Activated CD4-positive, alpha-beta memory T cell treated with anti-CD3 and anti-CD28 coated beads for 36 hours (primary cell): ENCODE measurements at places on chromosomes 1 and 21.

GRCh38 chr1:7331926-7332535, 439.1 kb upstream of the VAMP3 start:
- no peak for DNase-seq
- no peak overlapping the region for H3K27ac ChIP-seq
- peaks cover 9% of the 10 kb centered on the region for H3K27me3 ChIP-seq
- H3K36me3 ChIP-seq: no peaks in the 10 kb centered on the region
- no peaks in the 10 kb centered on the region for H3K4me1 ChIP-seq

DNA sequence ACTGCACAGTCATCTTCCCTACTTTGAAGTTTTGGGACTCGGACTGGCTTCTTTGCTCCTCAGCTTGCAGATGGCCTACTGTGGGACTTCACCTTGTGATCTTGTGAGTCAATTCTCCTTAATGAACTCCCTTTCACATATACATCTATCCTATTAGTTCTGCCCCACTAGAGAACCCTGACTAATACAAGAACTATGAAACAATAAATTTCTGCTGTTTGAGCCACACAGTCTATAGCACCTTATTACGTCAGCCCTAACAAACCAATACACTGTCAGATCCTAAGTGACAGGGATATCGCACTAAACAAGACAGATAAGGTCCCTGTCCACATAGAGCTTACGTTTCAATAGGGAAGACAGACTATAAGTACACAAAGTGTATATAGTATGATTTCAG, 120.1 kb downstream of the PLPP3 start:
- no peaks in the 10 kb centered on the region for H3K36me3 ChIP-seq
- no peak overlapping the region for H3K27ac ChIP-seq
- DNase-seq: no peak

DNA sequence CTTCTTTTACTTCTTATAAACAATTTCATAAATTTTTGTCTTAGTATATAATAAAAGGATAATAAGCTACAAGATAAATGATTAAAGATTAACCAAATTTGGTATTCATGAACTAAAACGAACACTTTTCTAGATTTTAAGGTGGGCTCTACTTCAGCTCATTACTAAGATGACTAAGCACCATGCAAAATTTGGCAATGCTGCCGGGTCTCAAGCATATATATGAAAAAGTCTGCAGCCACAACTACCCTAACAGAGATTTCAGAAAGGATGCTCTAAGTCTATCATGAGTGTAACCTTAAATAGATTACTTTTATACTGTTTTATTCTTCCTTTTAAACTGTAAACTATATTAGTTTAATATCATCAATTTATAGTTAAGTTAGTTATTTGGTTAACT, 47.8 kb downstream of the BRWD1 start:
- peaks cover 37% of the 10 kb centered on the region for H3K36me3 ChIP-seq
- no peak for DNase-seq
- H3K27me3 ChIP-seq: no peaks in the 10 kb centered on the region
- H3K4me1 ChIP-seq: peaks cover 4% of the 10 kb centered on the region
- no peak overlapping the region for H3K4me3 ChIP-seq

- H3K27me3 ChIP-seq: no peaks in the 10 kb centered on the region
- peak; percentile 27 for DNase-seq
- peak overlapping the region; percentile 82 for H3K27ac ChIP-seq
- H3K36me3 ChIP-seq: no peaks in the 10 kb centered on the region
- peaks cover 24% of the 10 kb centered on the region for H3K4me1 ChIP-seq
- H3K4me3 ChIP-seq: peak overlapping the region; percentile 59
These were observed 48.0 kb downstream of the TOR3A start for GRCh38 chr1:179129702-179130473.

- H3K27me3 ChIP-seq: no peaks in the 10 kb centered on the region
- H3K36me3 ChIP-seq: peaks cover 25% of the 10 kb centered on the region
- H3K4me1 ChIP-seq: peaks cover 36% of the 10 kb centered on the region
- no peak for DNase-seq
These were observed 5.7 kb downstream of the ZNF691 start for GRCh38 chr1:42851960-42852607.

DNA sequence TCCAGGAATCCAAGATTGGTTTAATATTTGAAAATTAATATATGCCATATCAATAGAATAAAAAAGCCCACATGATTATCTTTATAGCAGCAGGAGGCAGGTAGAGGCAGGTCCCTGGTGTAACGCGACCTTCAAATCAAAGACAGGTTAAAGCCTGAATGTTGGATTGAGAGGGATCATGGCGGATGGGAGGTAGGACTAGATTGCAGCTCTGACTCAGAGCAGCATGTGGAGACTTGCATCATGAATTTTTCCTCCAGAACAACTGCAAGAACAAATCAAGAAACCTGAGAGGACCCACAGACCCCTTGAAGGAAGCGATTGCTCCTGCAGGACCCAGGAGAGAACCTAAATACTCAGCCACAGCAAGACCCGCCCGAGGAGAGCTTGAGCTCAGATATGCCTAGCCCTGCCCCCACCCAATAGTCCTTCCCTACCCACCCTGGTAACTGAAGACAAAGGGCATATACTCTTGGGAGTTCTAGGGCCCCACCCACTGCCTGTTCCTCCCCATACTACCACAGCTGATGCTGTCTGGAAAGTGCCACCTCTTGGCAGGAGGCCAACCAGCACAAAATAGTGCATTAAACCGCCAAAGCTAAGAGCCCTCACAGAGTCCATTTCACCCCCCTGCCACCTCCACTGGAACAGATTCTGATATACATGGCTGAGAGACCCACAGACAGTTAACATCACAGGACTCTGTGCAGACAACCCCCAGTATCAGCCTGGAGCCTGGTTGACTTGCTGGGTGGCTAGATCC, 19.5 kb downstream of the S100B start:
- H3K27ac ChIP-seq: no peak overlapping the region
- DNase-seq: no peak
- no peak overlapping the region for H3K4me3 ChIP-seq
- H3K27me3 ChIP-seq: no peaks in the 10 kb centered on the region
- H3K4me1 ChIP-seq: peaks cover 3% of the 10 kb centered on the region
- peaks cover 26% of the 10 kb centered on the region for H3K36me3 ChIP-seq

DNA sequence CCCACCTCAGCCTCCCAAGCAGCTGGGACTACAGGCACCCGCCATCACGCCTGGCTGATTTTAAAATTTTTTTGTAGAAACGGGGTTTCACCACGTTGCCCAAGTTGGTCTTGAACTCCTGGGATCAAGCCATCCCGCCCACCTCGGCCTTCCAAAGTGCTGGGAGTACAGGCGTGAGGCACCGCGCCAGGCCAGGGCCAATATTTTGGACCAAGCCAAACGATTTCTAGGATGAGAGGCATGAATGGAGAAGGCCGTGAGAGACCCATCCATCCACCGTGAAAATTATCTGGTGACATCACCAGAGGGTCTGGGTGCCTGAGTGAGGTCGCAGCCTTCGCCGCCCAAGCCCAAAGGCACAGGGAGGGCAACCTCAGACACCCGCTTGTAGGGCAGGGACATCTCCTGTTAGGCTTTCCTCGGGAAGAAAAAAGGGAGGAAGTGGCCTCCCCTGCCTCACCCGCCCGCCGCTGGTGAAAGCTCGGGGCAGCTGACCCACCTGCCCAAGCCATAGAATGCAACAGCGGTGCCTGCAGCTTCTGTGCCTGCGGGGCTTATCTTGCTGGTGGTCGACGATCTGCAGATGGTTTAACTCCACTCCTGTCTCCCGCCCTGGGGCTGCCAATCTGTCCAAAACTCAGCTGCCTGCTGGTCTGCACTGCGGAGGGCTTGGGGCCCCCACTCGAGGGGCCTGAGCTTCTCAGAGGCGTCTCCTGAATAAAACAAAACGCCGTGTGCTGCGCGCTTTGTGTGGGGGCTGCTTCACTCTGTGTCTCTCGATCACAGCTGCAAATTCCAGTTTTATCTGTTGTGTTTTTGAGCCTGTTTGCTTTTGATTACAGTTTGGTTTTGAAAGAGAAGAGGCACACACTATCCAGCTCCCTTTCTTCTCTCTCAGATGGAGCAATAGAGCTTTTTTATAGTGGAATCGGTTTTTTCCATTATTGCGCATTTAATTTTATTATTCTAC, 85.8 kb downstream of the MRPS6 start:
- no peak overlapping the region for H3K27ac ChIP-seq
- no peaks in the 10 kb centered on the region for H3K4me1 ChIP-seq
- no peak for DNase-seq

- no peaks in the 10 kb centered on the region for H3K4me1 ChIP-seq
- peaks cover 18% of the 10 kb centered on the region for H3K36me3 ChIP-seq
- no peak overlapping the region for H3K27ac ChIP-seq
- H3K4me3 ChIP-seq: no peak overlapping the region
These were observed 26.4 kb downstream of the UTP25 start for GRCh38 chr1:209854196-209854595.

DNA sequence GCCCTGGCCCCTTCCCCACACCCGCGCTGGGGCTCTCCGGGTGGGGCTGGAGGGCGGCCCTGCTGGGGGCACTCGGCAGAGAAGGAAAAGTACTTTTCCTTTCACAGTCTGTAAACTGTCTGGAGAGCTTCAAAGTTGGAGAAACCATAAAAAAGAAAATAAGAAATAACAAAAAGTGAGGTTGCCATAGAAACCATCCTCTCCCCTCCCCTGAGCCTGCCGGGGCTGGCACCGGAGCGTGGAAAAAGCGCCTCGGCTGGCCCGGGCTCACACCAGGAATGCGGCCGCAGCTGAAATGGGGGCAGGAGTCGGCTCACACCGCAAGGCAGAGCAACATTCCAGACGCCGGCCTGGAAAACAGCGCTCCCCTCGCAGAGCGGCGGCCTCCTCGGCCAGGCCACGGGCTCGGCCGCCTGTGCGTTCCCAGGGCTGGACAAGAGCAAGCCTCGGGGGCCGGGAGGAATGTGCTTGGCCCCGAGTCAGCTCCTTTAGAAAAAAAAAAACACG, 69.2 kb downstream of the MORN1 start:
- DNase-seq: no peak
- no peaks in the 10 kb centered on the region for H3K27me3 ChIP-seq
- H3K4me1 ChIP-seq: no peaks in the 10 kb centered on the region
- no peak overlapping the region for H3K4me3 ChIP-seq
- H3K36me3 ChIP-seq: no peaks in the 10 kb centered on the region

- H3K4me1 ChIP-seq: no peaks in the 10 kb centered on the region
- no peaks in the 10 kb centered on the region for H3K36me3 ChIP-seq
- H3K27ac ChIP-seq: no peak overlapping the region
- H3K27me3 ChIP-seq: no peaks in the 10 kb centered on the region
- H3K4me3 ChIP-seq: no peak overlapping the region
- DNase-seq: no peak
These were observed 159.9 kb upstream of the POGK start for GRCh38 chr1:166679369-166679768.

- H3K36me3 ChIP-seq: no peaks in the 10 kb centered on the region
- DNase-seq: no peak
- no peak overlapping the region for H3K27ac ChIP-seq
- no peak overlapping the region for H3K4me3 ChIP-seq
- no peaks in the 10 kb centered on the region for H3K27me3 ChIP-seq
These were observed 10.4 kb downstream of the KRTAP10-1 start for GRCh38 chr21:44529503-44530125.

DNA sequence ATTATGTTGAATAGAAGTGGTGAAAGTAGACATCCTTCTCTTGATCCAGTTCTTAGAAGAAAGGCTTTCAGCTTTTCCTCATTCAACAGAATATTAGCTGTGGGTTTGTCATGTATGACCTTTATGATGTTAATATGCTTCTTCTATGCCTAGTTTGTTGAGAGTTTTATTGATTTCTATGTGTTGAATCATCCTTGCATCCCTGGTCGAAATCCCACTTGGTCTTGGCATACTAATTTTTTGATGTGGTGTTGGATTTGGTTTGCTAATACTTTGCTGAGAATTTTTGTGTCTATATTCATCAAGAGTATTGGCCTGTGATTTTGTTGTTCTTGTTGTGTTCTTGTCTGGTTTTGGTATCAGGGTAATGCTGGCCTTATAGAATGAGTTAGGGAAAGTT, 20.9 kb downstream of the CD55 start:
- no peak overlapping the region for H3K4me3 ChIP-seq
- no peaks in the 10 kb centered on the region for H3K27me3 ChIP-seq
- H3K36me3 ChIP-seq: peaks cover 76% of the 10 kb centered on the region

DNA sequence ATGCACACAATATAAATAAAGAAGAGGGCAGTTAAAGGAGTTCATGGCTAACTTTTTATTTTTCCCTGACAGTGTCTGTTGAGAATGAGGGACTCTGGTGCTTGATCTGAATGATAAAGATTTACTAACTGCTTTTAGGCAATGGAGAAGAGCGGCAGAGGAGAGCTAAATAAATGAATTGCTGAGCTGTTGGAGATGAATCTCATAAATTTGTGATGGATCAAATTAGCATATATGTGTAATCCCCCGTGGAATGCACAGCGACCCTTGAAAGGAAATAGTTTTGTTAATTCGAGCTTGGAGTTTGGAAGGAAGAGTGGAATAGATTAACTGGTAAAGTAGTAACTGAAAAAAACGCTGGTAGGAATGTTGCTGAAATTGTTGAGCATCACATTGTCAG, 40.2 kb downstream of the HMCN1 start:
- H3K27ac ChIP-seq: no peak overlapping the region
- H3K4me3 ChIP-seq: no peak overlapping the region
- no peak for DNase-seq
- H3K4me1 ChIP-seq: no peaks in the 10 kb centered on the region
- H3K36me3 ChIP-seq: no peaks in the 10 kb centered on the region

- H3K27me3 ChIP-seq: no peaks in the 10 kb centered on the region
- no peak for DNase-seq
- peaks cover 45% of the 10 kb centered on the region for H3K36me3 ChIP-seq
- no peaks in the 10 kb centered on the region for H3K4me1 ChIP-seq
- no peak overlapping the region for H3K4me3 ChIP-seq
These were observed 10.2 kb downstream of the PRKAB2 start for GRCh38 chr1:147162093-147162492.

- H3K27ac ChIP-seq: no peak overlapping the region
- peaks cover 14% of the 10 kb centered on the region for H3K4me1 ChIP-seq
- no peaks in the 10 kb centered on the region for H3K36me3 ChIP-seq
- no peaks in the 10 kb centered on the region for H3K27me3 ChIP-seq
- DNase-seq: peak; percentile 35
These were observed 37.8 kb upstream of the ZNF326 start for GRCh38 chr1:89957107-89957506.

GRCh38 chr21:37454869-37455503, 88.4 kb downstream of the DYRK1A start:
- no peak overlapping the region for H3K4me3 ChIP-seq
- H3K27ac ChIP-seq: peak overlapping the region; percentile 63
- DNase-seq: no peak
- H3K4me1 ChIP-seq: peaks cover 80% of the 10 kb centered on the region
- H3K36me3 ChIP-seq: peaks cover 1% of the 10 kb centered on the region

DNA sequence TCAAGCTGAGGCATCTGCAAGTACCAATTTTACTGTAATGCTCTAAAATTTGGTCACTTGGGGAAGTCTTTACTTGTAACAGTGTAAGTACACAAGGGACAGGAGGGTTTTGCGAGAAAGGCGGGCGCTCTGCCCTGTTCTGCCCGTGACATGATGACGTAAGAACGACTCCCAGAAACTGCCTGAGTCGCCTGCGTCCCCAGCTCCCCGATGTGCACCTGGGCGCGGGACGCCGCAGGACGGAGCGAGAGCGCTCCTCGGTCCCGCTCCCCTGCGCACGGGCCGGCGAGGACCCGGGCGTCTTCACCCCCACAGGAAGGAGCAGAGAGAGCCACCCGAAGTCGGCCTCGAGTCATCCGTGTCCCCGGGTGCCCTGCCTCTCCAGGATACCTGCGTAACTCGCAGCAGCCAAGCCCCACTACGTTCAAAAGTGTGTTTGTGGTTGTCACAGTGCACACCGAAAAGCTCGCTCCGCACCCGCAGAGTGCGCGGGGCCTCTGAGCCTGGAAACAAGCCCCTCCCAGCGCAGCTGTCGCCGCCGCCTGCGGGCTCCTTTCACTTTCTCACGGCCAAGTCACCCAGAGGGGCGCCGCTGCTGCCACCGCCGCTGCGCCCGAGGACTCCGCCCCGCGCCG, 3.3 kb upstream of the ZBTB18 start:
- no peak for DNase-seq
- H3K4me1 ChIP-seq: peaks cover 41% of the 10 kb centered on the region
- H3K27me3 ChIP-seq: no peaks in the 10 kb centered on the region
